ENCODE measurements at places on chromosomes 16 and 17.
A peak's percentile ranks its signal among the peaks of the same experiment; 100 is the strongest.

DNA sequence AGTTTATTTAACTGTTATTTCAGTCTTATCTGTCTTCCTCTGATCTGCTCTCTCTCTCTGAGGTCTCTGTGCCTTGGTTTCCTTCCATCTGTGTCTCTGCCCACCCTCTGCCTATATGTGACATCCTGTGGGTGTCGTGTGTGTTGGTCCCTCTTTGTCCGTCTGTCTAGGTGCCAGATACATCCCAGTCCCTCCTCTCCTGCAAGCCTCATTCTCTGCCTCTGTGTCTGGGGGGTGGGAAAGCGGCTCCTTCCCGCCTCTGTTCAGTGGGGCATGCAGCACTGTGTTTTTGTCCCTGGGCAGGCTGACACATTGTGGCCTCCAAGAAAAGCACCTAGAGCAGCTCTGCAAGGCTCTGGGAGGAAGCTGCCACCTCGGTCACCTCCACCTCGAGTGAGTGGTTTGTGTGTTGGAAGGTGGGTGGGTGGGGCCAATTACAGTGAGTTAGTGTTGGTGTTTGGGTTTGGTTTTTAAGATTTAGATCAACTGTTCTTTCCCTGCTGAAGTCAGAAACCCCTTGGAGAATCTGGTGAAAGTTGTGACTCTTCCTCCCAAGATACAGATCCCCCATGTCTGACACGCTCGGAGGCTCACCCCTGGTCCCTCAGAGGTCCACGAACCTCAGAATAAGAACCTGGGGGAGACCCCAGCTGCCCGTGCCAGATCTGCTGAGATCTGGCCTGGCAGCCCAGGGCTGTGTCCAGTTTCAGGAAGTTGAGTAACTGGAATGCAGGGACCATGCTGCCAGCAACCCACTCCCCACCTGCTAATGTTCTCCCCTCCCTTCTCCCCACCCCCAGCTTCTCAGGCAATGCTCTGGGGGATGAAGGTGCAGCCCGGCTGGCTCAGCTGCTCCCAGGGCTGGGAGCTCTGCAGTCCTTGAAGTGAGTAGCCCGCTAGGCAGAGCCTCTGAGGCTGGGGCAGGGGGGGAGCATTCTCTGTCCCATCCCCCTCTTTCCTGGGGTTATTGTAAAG is 50.9 kb upstream of the CPNE2 start:
- no peak for DNase-seq

DNA sequence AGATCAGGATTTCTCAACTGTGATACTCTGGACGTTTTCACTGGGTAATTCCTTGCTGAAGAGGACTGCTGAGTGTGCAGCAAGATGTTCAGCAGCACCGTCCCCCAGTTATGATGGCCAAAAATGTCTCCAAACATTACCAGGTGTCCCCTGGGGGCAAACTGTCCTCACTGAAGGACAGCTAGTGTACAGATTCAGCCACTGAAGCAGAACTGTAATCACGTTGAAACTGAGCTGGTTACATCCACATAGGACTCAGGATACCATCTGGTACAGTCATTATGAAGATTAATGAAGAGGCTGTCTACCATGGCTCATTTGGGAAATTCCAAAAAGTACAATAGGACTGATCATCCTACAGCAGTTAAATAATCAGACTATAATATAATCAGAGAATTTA is 43.3 kb upstream of the GINS3 start:
- no peak for DNase-seq

GRCh38 chr17:13230350-13231264 is 212.8 kb upstream of the ELAC2 start:
- DNase-seq, result peak; percentile 17

DNA sequence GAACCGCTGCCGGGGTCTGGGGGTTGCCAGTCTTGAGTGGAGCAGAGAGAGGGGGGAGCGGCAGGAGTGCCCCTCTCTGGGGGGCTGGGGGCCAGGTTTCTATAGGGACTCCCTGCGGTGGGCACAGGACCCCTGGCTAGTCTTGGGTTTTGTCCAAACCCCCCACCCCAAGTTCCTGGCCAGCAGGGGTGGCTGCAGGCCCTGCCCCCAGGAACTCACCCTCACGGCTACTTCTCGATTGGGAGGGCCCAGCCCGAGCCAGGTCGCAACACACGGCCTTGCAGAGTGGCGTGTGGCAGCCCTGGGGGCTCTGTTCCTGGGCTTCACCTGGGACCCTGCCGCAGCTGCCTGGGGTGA is 601 bp downstream of the CDH15 start:
- DNase-seq, result no peak

DNA sequence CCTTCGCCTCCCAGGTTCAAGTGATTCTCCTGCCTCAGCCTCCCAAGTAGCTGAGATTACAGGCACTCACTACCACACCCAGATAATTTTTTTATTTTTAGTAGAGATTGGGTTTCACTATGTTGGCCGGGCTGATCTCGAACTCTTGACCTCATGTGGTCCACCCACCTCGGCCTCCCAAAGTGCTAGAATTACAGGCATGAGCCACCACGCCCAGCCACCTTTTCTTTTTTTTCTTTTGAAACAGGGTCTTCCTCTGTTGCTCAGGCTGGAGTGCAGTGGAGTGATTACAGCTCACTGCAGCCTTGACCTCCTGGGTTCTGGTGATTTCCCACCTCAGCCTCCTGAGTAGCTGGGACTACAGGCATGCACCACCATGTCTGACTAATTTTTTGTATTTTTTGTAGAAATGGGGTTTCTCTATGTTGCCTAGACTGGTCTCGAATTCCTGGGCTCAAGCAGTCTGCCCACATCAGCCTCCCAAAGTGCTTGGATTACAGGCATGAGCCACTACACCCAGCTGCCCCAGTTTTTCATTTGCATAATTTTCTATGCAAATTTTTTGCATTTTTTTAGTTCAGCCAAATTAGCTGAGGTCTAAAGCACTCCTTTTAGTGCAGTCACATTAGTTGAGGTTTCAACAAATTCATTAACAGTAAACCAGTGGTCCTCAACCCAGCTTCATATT is 11.3 kb downstream of the WWP2 start:
- no peak for DNase-seq

DNA sequence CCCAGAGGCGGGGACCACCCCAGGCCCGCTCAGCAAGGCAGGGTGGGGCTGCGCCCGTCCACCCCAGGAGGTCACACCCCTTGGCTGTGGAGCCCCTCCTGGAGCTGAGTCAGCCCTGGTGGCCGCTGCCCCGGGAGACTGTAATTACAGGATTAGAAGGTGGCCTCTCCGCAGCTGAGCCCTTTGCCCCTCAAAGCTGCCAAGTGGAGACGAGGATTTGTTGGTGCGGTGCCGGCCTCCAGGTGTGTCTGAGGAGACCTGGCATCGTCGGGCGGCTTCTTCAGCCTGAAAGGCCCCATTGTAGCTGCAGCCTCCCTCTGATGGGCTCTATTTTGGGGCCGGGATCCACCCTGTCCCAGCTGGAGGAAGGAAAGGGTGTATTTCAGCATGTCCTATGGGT is 22.7 kb upstream of the SPNS2 start:
- peak; percentile 83 for DNase-seq

GRCh38 chr16:89244754-89245153 is 27.3 kb downstream of the ZNF778 start:
- DNase-seq, result no peak

- DNase-seq, result no peak
Measured at GRCh38 chr16:85166281-85166680, 54.0 kb upstream of the CIBAR2 start.

GRCh38 chr17:80416260-80416939 is 1.4 kb downstream of the ENDOV start:
- DNase-seq, result no peak

GRCh38 chr16:89842471-89843408 is 14.5 kb downstream of the SPIRE2 start:
- no peak for DNase-seq

DNA sequence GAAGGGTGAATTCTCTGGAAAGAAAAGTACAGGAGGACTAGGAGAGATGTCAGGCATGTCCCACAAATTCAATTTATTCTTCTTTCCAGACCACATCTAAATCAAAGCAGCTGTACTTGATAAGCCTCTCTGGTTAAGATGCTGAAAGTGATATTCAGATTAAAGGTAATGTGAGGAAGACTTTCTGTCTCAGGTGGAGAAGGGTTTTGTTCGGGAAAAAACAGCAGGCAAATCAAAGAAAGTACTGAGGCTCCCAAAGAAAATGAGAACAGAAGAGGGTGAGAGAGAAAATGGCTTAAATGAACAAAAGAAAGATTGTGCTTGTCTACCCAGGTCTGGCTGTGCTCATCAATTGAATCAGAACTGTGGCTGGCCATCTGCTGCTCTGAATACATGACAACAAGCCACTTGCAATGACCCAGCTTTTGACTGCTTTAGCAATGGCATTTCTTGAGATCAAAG is 55.6 kb downstream of the MMD start:
- DNase-seq, result no peak

- DNase-seq, result no peak
Measured at GRCh38 chr17:70259400-70259799, 90.1 kb downstream of the KCNJ2 start.

GRCh38 chr17:69047368-69048263 is 13.1 kb downstream of the ABCA9 start:
- no peak for DNase-seq

DNA sequence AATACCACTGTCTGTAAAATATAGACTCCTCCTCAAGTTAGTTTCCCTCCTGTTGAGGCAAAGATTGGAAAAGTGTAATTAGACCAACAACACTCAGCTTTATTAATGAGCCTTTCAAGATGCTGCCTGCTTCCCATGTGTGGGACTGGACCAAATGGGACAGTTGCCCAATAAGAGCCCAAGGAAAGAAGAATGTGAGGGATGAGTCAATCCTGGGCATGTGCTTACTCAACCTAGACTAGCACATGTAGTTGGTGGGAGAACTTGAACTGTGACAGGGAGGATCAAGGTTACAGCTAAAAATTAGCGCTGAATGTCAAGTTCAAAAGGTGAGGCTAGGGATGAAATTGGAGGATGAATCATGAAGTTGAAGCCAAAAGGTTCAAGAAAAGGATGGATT is 435.5 kb downstream of the CA10 start:
- no peak for DNase-seq

GRCh38 chr17:60089096-60089806 is 10.5 kb upstream of the HEATR6 start:
- DNase-seq, result no peak

- DNase-seq, result peak; percentile 61
Measured at GRCh38 chr17:36482611-36483504, 3.6 kb upstream of the ZNHIT3 start.

DNA sequence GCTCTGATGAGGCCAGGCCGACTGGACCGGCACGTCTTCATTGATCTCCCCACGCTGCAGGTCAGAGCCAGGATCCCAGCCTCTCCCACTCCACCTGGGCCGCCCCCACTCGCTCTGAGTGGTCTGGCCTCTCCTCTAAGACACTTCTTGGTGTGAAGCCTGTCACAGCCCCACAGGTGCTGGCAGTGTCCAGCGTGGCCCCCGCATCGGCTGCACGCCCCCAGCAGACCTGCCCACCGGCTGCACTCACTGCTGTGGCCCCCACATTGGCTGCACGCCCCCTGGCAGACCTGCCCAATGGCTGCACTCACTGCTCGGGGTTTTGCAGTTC is 15.8 kb upstream of the RPL13 start:
- DNase-seq, result no peak

GRCh38 chr16:31083981-31084380 is 4.8 kb downstream of the PRSS53 start:
- DNase-seq, result no peak

- no peak for DNase-seq
Measured at GRCh38 chr16:59116744-59117143, 382.6 kb upstream of the GOT2 start.

DNA sequence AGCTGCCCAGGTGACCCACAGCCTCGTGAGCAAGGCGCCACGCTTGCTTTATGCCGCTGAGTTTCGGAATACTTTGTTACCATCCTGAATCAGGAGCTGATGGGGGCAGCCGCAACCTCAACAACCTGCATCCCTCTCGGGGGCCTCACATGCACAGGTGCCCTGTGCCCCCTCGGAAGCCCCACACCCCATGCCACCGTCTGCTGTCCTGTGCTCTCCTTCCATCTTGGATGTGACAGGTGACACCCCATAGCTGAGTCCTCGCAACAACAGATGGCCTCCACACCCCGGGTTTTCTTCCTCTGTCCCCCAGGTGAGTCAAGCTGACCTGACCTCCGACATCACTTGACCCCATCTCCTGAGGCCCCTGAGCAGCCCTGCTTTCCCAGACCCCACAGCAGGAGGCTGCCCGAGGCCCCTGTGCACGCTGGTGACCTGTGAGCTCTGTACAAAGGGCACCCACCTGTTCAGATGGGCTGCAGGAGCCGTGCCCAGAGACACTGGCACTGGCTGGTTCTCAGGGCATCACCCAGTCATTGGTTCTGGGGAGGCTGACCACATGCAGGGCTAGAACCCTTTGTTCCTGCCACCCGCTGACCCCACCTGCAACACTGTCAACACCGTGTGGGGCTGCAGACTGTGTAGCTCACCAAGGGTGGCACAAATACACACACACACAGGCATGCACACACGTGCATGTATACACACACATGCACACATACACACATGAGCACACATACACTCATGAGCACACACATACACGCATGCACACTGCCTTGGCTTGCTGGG is 57.7 kb downstream of the RMI2 start:
- DNase-seq, result no peak

GRCh38 chr16:64968539-64968938 is 153.3 kb downstream of the CDH11 start:
- no peak for DNase-seq

- DNase-seq, result no peak
Measured at GRCh38 chr17:56665864-56666263, 72.4 kb downstream of the NOG start.

DNA sequence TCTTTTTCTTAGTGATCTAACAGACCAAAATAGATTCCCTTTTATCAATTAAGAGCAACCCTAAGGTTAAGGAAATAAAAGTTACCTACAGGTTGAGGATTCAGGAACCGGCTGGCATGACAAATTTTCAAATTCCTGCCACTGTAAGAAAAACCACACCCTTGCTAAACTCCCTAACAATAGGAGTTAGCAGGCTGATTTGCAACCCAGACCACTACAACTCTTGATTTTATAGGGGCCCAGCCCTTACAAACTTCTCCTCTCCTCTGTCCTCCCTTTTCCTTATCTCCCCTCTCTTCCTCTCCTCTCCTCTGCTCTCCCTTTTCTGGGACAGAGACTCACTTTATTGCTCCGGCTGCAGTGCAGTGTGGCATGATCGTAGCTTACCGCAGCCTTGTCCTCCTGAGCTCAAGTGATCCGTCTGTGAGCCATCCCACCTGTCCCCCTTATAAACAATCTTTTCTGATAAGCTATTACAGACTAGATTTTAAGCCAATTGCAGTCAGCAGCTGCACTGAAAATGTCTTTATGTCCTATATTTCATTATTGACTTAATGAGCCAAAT is 418.9 kb downstream of the CDH8 start:
- DNase-seq, result no peak
